Stimulated activated CD4-positive, alpha-beta T cell treated with anti-CD3 and anti-CD28 coated beads, Interleukin-2, amount 100 ng/mL, for 24 hours (primary cell): ENCODE measurements at places on chromosomes 4 and X.
A peak's percentile ranks its signal among the peaks of the same experiment; 100 is the strongest.

- no peak for DNase-seq
Measured at GRCh38 chrX:148672517-148672916, 172.1 kb downstream of the AFF2 start.

GRCh38 chr4:110492522-110492921 is 16.6 kb downstream of the ENPEP start:
- DNase-seq = no peak

GRCh38 chrX:153495903-153496589 is 1.3 kb downstream of the BGN start:
- no peak for DNase-seq

DNA sequence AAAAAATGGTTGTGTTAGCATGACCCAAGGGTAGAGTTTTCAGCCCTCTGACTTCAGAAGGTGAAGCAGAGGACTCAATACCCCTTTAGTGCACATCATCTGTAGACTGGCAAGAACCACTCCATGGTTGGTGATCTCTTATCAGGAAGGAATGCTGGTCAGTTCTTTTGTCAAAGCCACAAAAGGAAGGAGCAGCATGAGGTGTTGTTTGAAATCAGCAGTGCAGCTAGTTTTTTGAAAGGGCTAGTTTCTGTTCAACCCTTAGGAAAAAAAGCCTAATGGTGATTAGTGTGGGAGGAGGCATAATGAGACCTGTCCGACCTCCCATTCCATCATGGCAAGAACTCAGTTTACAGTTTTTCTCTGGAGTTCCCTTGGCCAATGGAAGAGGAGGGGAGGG is 362.0 kb upstream of the CT83 start:
- DNase-seq = no peak

GRCh38 chrX:39144956-39145355 is 343.7 kb downstream of the MID1IP1 start:
- no peak for DNase-seq

DNA sequence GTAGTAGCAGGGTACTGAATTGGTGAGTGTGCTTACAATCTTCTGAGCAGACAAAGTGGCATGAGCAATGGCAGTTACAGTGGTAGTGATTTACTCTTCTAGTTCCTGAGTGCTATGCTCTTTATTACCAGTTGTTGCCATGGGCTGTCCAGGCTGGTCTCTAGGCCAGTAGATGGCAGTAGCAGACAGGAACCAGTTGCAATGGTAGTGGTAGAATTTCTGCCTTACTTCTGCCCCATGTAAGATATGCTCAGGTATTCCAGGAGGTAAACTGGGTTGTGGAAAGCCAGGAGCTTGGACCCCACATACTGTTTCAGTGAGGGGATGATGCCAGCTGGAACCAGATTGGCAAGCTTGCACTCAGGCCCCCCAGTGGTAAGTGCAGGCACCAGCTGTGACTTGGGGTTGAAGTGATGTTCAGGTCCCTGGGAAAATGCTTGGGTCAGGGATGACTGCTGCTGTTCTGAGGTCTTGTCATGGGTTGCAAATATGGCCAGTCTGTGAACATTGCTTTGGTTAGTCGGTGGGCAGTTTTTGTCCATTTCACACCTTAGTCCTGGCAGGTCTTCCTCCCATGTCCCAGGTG is 63.0 kb upstream of the ZXDB start:
- peak; percentile 16 for DNase-seq

GRCh38 chrX:40761762-40762161 is 26.4 kb upstream of the MED14 start:
- DNase-seq = no peak

DNA sequence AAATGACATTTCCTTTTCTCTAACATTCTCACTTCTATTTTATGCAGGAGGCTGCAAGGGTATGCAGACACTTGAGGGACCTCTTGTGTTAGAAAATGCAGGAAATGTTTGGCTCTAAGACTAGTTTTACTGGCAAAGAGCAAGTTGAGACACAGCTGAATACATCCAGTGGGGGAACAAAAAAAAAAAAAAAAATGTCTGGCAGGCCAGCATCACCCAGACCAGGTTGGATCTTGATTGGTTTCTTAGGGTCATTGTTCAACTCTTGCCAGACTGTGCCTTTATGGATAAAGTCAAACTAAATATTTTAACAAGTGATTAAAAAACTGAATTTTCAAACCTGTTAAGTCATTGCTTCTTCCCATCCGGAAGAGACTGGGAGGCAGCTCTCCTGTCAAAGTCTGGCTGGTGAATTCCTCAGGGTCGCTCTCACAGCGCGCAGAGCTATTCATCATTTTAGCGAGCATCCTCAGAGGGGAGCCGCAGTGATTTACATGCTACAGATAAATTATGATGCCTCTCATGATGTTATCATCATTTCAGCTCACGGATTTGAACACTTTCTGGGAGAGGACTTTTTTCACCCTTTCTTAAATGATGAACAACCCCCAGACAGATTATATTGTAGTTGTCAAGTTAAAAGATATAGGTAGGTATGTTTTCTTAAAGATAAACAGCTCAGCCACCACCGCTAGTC is 23.6 kb upstream of the PACRGL start:
- no peak for DNase-seq

GRCh38 chrX:133865761-133866471 is 119.5 kb downstream of the GPC3 start:
- no peak for DNase-seq

GRCh38 chr4:81060587-81061343 is 30.3 kb downstream of the BMP3 start:
- DNase-seq = no peak

- DNase-seq = no peak
Measured at GRCh38 chr4:26860922-26861433, 337 bp downstream of the STIM2 start.

GRCh38 chr4:6225469-6225868 is 25.1 kb upstream of the JAKMIP1 start:
- DNase-seq = peak; percentile 13

GRCh38 chrX:103656617-103657016 is 27.8 kb downstream of the TCEAL1 start:
- DNase-seq = no peak

- no peak for DNase-seq
Measured at GRCh38 chr4:20337261-20337664, 85.6 kb downstream of the SLIT2 start.

GRCh38 chr4:149549911-149550310 is 265.7 kb downstream of the IQCM start:
- DNase-seq = no peak

DNA sequence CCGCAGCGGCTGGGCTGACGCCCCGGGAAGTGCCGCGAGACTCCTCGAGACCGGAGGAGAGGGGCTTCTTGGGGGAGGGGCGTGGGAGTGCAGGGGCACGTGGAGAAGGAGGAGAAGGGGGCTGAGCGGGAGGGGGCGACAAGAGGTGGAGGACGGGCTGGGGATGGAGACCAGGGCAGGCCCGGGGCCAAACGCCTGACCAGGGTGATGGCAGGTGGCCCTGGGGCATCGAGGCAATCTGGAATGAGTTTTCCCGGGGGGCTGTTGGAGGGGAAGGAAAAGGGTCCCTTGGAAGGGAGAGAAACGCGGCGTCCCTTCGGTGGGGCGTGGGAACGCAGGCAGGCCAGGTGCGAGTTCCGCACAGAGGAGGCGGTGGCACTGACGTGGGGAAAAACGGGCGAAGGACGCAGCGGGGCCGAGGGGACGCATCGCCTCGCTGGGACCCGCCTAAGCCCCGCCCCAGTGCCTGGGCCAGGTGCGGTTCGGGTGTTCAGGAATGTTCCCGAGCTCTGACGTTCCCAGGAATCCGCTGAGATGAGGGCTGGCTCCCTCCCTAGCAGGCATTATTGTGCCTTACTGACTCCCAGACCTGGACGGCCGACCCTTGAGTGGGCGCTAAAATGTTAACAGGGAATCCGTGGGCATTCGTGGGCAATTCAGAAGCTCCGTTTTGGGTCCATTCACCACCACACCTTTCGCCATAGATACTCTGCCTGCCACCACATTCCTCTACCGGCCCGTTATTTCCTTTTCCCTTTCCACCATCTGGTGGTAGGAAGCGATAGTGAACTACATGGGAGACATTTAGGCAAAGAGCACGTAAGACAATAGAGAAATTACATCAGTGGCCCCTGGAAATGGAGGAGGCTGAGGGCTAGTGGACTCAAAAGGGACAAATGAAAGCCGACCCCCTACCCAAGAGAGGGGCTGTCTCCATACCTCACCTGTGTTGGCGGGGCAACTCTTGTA is 795 bp upstream of the SH3KBP1 start:
- peak; percentile 38 for DNase-seq

- DNase-seq = no peak
Measured at GRCh38 chr4:139740531-139741041, 75.0 kb downstream of the MGST2 start.

DNA sequence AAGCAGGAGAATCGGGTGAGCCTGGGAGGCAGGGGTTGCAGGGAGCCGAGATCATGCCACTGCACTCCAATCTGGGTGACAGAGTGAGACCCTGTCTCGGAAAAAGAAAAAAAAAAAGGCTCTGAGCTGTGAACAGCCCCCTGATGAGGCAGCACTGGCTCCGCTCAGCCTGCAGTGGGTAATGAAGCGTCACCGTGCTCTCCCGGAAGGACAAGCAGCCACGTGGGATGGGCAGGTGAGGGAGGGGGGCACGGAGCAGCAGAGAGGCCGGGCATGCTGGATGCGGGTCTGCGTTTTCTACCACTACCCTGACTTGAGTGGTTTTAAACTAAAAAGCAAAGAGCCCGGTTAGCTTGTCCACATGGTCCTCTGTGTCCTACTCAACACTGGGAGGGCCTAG is 15.5 kb downstream of the TACC3 start:
- DNase-seq = no peak

DNA sequence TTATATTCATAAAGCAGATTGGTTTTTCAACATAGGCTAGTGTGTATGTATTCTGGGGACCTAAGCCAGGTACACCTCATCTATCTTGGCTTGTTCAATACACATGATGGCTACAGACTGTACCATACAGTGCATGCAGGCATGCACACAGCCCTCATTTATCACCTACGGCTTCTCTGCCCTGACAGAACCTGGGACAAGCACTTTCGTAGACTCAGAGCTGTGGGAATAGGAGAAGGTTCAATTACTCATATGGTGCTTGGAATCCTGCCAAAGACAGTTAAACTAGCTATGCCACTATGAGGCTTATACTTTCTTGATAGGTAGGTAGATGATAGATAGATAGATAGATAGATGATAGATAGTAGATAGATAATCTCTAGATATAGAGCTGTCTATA is 457.2 kb downstream of the GALNTL6 start:
- DNase-seq = no peak

DNA sequence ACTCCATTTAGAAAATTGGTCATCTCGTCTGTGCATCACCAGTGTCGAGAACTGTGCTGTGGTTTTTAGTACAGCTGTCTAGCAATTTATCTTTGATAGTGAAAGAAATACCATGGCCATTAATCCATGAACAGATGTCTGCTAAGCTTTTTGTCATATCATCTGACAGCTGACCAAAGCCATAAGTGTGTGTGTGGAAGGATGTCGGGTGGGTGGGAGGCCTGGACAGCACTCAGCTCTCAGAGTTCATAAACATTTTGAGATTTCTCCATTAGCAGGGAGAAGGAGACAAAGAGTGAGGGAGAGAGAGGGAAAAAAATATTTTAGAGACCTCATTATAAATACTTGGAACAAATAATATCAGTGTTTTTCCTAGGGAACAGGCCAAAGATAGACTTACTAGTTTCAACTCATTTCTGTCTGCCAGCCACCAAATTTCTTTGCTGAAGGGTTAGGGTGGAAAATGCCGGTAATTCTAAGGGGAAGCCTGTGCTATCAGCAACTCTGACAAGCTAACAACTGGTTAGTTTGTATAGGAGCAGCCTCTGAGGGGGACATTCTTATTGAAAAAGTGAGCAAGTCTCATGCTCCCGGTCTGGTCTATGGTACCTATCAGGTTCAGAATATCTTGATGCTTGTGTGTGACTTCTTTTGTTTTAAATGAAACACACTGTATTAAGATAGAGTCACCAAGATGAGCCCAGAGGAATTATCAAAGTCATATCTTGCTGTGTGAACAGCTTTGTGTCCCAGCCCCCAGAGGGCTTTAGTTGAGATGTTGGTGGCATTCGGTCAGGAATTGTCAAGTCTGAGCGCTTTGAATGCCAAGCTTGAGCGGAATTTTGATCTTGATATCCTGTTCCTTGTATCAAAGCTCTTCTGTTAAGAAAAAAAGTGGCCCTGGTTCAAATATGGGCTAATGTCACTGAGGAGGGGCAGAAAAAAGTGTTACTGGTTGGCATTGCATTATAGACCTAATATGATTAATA is 41.9 kb upstream of the PDLIM3 start:
- no peak for DNase-seq

GRCh38 chrX:15204130-15204751 is 65.6 kb downstream of the ASB9 start:
- DNase-seq = no peak

- no peak for DNase-seq
Measured at GRCh38 chr4:138972956-138973801, 42.4 kb upstream of the NOCT start.

DNA sequence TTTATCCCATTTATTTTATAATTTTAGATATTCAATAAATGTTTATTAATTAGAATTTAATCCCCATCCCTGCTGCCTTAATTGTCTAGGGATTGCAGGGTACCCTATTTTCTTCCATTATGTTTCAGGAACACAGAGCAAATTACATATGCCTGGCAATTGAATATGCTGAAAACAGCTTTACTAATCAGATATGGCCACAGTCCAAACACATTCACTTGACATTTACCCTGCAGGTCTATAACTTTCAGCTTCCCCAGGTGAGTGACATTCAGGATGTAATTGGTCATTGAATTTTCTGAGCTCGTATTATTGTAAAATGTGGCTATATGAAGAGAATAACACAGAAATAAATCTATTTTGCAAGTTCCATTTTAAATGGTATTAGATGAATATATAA is 218.7 kb upstream of the NDST4 start:
- no peak for DNase-seq

DNA sequence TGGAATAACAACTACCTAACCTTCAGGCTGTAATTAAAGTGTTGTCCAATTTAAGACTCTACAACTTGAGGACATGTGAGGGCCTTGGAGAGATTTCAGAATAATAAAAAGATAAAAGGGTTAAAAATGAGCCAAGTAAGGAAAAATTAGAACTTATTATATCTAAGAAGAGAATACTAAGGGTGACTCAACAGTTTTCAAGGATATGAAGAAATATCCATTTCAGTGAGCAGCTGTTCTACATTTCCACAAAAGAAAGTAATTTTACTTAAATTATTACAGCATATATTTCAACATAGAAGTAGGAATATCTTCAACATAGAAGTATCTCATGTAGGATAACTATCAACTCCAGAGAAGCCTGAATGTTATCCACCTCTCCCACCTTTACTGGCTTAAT is 11.3 kb downstream of the SNX12 start:
- no peak for DNase-seq

DNA sequence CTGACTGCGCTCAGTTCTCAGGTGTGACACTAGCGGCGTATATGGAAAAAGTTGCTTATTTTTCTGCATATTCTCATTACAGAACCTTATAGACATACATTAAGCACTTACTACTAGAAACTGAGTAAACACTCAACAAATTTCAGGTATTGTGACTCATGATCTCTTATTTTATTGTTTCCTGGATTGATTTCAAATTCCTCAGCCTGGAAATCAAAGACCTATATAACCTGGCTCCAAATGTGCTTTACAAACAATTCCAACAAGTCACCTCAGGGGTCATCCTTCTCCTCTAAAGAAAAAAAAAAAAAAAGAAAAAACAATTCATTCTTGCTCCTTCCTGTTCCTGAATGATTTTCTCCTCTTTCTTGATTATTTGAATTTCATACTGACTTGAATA is 152.3 kb downstream of the ADAM29 start:
- DNase-seq = no peak

- DNase-seq = no peak
Measured at GRCh38 chr4:89293299-89293698, 14.3 kb downstream of the GPRIN3 start.
